ENCODE measurements at places on chromosomes 11 and 22.

- DNase-seq: no peak
Measured at GRCh38 chr11:32953700-32954099, 61.1 kb downstream of the QSER1 start.

GRCh38 chr22:33597274-33597985, 322.8 kb downstream of the LARGE1 start:
- no peak for DNase-seq

- DNase-seq: no peak
Measured at GRCh38 chr22:28728621-28729313, 12.9 kb downstream of the CHEK2 start.

- no peak for DNase-seq
Measured at GRCh38 chr11:131146827-131147490, 223.5 kb upstream of the NTM start.

GRCh38 chr11:26276798-26277424, 55.0 kb upstream of the ANO3 start:
- DNase-seq: peak; percentile 19

GRCh38 chr22:40628354-40629042, 8.0 kb downstream of the MRTFA start:
- no peak for DNase-seq

DNA sequence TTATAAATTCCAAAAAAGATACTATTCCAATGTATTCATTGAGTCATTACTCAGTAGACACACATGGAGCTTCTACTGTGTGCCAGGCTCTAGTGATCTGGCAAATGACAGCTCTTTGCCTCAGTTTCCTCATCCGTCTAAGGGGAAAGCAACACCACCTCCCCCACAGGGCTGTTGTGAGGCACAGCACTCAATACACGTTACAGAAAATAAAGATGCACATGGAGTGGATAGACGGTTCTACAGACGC, 6.5 kb upstream of the MALAT1 start:
- no peak for DNase-seq

DNA sequence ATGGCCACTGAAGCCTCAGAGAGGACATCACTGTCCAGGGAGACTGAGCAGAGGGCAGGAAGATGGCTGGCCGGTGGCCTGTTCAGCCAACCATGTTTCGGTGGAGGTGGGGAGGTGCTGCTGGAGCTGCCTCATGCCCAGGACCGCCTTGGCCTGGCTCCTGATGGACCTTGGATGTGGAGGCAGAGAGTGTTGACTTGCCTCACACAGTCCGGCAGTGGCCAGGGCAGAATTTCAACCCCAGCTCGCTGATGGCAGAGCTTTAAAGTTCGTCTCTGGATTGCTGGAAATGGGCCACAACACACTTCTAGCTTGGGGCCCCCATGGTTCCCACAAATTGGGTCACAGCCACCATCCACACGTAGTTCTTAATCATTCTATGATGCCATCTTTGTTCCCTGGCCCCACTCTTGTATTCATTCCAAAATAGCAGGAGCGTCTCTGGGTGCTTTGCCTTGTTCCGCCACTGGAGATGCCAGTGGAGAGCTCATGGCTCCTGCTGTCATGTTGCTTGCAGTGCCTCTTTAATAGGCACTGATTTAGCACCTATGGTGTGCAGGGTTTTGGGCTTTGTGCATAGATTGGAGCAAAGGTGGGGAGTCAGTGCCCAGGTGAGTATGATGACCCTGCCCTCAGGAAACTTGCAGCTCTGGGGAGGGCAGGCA, 5.6 kb downstream of the MAPK8IP1 start:
- no peak for DNase-seq

DNA sequence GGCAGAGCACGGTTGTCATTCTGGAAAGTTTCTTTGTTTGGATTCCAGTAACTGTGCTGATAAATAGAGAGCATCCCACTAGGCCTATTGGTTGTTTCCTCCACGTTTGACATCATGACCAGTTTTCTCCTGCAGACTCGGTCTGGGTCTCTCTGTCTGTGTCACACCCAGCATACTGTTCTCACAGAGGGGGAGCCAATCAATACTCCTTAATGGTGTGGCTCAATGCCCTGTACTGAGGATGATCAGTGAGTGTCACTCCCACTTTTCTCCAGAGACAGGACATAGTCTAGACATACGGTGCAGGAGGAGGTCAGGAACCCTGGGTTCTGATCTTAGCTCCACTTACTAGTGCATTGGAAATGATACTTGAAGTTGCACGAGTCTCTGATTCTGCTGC, 88.2 kb upstream of the BLID start:
- no peak for DNase-seq

DNA sequence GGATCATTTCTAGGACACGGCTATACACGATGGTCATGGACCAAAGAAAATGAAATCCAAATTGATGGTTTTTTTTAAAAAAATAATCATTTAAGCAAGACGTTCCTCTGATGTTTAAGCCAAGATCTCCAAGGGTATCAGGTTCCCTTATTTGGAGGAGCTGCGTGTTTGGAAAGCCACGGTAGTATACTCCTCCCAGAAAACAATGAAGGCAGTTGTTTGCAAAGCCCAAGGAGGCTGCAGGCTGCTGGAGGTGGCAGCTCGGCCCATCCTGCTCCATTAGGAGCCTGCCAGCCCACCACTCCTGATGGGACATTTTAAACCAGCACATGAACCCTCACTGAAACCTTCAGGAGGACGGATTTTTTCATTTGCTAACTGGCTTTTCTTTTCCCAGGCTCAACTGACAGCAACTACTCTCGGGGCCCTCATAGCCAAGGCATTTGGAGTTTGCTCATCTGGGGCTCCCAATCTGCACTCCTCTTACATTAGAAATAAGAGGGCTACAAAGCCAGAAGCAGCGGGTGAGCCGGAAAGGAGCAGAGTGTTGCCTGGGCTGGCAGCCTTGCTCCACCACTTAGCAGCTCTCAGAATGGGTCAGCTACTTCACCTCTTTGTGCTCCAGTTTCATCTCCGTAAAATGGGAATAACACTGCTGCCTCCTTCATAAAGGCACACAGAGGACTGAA, 58.4 kb downstream of the ABTB2 start:
- DNase-seq: no peak

DNA sequence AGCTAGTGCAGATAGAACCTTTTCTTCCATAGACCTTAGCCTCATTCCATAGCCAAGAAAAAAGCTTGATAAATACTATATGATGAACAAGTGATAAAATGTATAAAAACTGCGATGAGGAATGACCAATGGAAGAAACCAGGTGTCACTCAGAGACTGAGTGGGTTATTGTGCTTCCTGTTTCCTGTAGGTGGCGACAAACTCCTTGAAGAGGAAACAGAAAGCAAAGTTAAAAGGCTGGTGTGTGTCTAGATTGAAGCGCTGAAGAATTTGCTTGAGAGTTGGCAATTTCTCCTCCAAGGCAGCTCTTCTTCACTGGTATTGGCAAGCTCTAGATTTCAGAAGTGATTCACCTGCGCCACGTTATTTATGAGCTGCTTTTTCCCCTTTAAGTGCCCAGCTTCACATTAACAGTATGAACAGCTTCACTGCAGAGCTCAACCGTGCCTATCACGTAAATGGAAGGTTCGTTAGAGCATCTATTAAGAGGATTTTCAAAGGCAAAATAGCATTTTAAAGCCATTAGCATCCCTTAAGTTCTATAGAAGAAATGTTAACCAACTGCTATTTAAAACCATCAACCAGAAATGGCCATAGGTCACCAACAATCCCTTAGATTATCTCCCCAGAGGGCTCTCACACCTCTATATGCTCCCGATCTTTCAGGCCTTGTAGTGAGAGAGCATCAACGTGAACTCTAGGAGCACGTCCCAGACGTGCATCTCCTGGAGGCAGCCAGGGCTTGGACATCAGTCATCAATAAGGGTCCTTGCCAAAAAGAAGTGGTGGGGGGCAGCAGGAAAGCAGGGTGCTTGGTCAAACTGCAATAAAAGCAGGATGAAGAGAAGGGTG, 179.4 kb downstream of the CADM1 start:
- peak; percentile 5 for DNase-seq

DNA sequence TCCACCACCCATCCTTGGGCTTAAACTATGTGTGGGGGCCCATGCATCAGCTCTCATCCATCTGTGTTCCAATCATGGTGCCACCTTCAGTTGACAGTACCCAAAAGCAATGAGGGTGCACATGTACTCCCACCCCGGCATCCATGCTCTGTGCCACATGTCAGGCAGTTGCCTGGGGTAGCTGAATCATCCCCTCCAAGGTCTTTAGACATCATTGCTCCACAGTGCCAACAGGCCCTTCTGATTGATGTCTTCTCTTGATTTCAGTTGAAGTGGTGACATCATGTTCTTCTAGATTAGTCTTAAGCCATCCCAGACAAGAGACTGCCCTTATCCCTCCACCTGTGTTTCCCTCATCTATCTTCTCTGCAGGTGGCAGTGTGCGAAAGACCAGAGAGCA, 42.5 kb downstream of the TMPRSS5 start:
- no peak for DNase-seq

GRCh38 chr11:117419482-117420142, 92.0 kb downstream of the CEP164 start:
- no peak for DNase-seq

DNA sequence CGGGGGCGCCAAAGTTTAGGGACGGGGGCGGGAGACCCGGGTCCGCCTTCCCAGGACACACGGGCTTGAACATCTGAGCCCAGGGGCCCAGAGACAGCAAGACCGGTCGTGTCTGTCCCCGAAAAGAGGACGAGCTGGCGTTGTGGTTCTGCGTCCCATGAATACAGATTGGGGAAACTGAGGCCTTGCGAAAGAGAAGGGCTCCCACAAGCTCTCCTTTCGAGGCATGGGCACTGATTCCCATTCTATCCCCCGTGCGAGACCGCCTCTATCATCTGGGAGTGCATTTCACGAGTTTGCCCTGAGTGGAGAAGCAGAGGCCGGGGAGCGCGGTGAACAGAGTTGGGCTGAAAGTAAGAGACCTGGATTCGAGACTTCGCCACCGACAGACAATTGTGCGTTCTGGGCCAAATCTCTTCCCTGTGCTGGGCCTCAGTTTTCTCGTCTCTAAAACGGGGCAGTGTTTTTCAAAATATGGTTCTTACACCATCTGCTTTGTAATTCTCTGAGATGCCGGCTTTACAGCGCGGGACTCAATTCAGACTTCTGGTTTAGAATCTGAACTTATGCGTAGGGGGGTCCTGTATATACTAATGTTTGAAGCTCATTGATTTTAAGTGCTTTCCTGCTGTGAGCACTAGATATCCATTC, 471 bp downstream of the RNF185 start:
- DNase-seq: no peak

GRCh38 chr22:37552524-37553163, 7.6 kb upstream of the CDC42EP1 start:
- no peak for DNase-seq

GRCh38 chr22:47780281-47780875, 1017.9 kb downstream of the TBC1D22A start:
- DNase-seq: no peak

GRCh38 chr11:45431046-45432018, 145.2 kb upstream of the SYT13 start:
- no peak for DNase-seq

- peak; percentile 27 for DNase-seq
Measured at GRCh38 chr11:120929664-120930154, 94.2 kb upstream of the TBCEL start.

- no peak for DNase-seq
Measured at GRCh38 chr11:116376547-116376946, 396.2 kb downstream of the BUD13 start.

- DNase-seq: no peak
Measured at GRCh38 chr11:37371346-37371970, 773.4 kb upstream of the RAG2 start.

DNA sequence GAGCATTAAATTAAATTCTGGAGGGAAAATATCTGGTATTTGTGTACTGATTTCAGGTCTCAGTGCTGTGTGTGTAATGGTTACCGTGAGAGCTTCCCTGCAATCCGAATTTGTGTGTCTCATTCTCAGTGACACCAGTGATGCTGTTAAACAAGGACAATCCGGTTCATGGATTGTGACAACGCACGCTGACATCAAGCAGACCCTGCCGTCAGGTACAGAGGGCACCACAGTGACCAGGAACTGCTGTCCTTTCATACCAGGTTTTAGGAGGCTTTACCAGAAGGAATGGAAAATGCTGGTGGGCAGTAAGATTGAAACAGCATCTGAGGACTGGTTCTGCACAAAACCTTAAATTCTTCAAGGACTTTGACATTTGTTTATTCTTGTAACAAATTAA, 30.5 kb upstream of the PLET1 start:
- no peak for DNase-seq

DNA sequence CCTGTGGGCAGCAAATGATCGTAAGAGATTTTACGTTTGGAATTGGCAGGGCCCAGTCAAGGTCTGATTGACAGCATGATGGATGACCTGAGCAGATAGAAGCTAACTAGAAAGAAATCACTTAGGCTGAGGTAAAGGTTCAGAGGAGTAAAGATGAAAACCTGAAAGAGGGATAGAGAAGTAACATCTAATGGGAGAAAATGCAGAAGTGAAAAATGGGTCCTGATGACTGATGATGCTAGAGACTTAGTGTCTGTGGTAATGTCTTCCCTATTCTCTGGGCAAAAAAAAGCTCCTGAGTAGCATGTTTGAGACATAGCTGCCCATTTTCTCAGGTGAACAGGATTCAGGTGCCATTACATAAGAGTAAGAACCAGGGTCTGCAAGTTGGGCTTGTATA, 628.8 kb upstream of the ANO5 start:
- DNase-seq: no peak

DNA sequence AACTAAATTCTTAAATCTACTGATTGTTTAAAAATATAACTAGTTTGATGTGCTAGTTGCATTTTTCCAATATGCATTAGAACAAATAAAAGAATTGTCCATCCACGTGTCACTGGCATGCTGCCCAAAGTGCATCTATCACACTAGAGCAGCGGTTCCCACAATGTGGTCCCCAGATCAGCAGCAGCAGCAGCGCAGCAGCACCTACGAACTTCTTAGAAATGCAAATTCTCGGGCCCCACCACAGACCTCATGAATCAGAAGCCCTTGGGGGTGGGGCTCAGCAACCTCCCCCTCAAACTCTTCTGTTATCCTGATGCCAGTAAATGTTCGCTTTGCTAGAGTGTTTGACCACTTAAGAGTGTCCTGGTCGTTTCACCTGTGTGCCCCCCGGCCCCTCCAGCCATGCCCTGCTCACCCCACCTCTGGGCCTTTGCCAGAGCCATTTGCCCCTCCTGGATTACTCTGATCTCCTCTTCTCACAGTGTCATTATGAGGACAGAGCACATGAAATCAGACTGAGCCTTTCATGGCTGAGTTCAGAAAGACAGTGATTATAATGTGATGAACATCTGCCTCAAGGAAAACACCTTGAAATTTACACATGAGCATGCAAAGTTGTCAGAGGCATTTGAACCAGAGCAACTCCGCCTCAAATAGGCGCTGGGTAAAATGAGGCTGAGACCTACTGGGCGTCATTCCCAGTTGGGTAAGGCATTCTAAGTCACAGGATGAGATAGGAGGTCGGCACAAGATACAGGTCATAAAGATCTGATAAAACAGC, 12.6 kb upstream of the VSIG10L2 start:
- DNase-seq: no peak

GRCh38 chr22:42357221-42357620, 75.0 kb downstream of the NFAM1 start:
- no peak for DNase-seq

DNA sequence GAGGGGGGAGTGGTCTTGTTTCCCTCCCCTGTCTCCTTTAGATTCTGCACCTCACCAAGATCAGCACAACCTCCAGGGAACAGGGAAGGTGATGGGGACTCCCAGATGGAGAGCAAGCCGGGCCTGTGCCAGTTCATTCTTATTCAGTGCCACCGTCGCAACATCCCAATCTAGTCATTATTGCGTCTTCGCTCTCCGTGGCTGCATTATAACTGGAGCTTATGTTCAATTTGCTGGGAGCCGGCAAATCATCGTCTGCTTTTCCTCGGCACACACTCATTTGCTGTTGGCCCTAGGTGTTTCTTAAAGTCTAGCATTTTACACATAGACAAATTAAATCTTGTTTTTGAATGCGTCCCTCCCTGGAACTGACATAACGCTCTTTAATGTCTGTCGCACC, 1269.7 kb downstream of the BRD1 start:
- DNase-seq: no peak

All from CD4-positive, alpha-beta T cell treated with Interferon alpha-2 for 1 hour (primary cell).